Right atrium auricular region (tissue), 2 donors: ENCODE measurements at places on chromosomes 3 and 15. TPM values are rescaled to one million over a fixed set of nuclear protein-coding genes. Genes with fewer than 3 reads are reported as not detected.

- no peak for DNase-seq
Measured at GRCh38 chr3:80010021-80010571, 242.3 kb upstream of the ROBO1 start.

- no peak for DNase-seq
Measured at GRCh38 chr15:26838742-26839460, 28.0 kb upstream of the GABRA5 start.

- no peak for DNase-seq
Measured at GRCh38 chr3:117104792-117105191, 395.2 kb downstream of the TUSC7 start.

NTRK3 gene
- total RNA-seq, result 4.5 TPM

DNA sequence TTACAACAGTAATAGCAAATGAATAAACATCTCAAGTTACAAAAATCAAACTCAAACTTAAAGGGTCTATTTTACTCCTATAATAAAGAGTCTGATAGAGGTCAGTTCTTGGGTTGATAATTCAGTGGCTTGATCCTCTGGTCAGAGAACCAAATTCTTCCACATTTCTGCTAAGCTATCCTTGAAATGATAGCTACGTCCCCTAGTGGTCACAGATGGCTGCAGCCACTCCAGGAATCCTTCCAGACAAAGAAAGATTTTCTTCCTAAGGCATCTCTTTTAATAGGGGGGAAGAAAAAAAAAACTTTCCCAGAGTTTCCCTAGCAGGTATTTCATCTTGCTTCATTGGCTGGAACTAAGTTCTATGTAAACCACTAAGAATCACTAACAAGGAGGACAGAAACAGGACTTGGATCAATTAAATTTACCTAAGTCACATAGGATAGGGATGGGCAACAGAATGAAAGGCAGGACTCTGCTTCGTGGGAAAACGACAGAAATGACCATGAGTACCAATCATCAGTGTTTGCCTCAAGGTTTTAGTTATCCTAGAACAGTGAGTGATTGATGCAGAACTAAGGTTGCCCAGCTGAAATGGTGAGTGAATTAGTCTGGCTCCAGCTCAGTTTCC lies 160.7 kb downstream of the STAC start:
- DNase-seq, result no peak

WDR49 gene
- total RNA-seq, result 5.5 TPM

OXTR gene
- total RNA-seq, result 0.47 TPM

- no peak for DNase-seq
Measured at GRCh38 chr3:179713643-179714090, 60.8 kb downstream of the USP13 start.

- no peak for DNase-seq
Measured at GRCh38 chr15:65666257-65666656, 44.5 kb downstream of the SLC24A1 start.

GRCh38 chr3:18284716-18285115 lies 140.4 kb downstream of the SATB1 start:
- no peak for DNase-seq

DNA sequence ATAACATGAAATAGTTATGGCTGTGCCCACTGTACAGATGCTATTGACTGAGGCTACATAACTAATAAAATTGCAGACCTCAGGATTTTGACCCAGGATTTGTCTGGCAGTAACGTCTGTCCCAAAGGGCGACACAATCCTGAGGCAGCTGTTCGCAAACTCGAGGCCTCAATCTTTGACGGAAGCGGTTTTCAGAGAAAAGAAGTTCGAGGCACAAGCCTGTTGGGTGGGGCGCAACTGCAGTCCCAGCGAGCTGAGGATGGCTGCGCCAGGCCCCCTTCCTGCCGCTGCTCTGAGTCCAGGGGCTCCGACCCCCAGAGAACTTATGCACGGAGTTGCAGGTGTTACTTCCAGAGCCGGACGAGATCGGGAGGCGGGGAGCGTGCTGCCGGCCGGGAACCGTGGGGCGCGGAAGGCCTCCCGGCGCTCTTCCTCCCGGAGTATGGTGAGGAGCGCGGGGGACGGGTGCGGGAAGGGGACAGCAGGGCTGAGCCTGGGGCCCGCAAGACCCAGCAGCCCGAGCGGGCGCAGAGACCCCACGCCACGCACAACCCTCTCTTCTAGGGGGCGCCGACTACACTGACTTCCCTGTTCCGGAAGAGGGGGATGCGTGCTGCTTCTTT lies at the start of gene PARP15:
TSS of gene PARP15 (plus strand) at position 242 of the 623 bp plus-strand sequence. CDS start at position 260, 18 bp downstream.
- no peak for DNase-seq

DNA sequence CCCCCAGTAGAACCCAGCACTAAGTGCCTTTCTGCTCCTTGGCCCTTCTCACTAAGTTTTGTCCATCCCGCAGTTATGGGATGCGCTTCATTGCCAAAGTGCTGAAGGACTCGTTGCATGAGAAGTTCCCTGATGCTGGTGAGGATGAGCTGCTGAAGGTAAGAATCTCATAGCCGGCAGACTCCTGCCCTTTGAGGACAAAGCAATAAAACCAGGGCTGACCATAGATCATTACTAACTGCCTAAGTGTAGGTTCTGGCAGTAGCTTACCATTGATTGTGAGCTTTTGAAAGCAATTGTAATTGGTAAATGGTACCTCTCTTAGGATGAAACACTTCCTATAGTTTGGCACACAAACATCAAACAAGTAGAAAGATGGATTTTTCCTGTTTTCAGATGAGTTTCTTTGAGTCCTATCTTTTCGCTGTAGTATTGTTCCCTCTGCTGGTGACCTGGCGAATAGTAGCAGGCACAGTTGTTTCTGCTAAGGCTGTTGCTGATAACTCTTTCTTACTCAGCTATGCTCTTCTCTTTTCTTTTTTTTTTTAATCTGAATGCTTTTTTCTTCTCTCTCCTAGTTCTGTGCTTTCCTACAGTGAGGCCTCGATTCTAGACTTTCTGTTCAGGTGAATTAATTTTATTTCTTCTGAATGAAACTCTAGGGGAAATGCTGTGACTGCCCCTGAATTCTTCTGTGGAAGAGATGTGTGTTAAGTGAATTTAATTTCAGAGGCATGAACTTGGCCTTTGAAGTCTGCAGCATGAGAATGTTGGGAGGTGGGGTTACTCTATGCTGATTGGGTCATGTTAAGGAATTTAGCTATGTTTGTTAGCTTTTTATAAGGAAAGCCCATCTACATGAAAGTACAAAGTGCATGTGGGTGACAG lies 47.4 kb upstream of the CRTC3 start:
- DNase-seq, result no peak

DNA sequence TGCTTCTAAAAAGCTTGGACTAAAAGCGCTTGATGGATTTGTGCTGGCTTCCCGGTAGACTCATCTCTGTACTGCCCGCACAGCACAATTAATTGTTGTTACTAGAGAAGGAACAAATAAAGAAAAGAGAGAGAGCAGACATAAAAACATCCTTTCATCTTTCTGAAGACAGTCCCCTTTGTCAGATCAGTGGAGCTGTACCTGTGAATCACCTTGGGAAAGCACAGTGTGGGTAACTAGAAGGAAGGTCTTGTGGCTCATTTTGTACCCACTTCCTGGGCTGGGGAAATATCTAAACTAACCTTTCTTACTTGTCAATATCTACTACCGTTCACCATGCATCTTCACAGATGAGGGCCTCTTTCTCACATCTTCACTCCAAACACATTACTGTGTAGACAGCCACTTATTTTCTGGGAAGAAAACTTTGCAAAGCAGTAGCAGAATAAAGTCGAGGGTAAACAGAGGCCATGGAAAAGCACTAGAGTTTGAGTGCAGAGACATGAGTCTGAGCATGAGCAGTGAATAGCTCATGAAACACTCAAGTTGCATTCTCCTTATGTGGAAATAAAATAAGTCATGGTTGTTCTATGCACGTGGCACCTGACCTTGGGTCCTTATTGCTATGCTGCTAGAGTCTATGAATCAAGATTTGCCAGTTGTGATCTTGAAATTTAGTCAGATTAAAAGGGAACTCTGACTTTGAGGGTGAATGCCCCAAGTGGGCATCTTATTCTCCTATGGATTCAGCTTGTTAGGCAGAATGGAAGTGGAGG lies 169.3 kb downstream of the LPP start:
- DNase-seq, result no peak

- no peak for DNase-seq
Measured at GRCh38 chr15:58438956-58439355, 7.2 kb downstream of the LIPC start.

SUSD5 gene
- total RNA-seq, result 1.1 TPM

DNA sequence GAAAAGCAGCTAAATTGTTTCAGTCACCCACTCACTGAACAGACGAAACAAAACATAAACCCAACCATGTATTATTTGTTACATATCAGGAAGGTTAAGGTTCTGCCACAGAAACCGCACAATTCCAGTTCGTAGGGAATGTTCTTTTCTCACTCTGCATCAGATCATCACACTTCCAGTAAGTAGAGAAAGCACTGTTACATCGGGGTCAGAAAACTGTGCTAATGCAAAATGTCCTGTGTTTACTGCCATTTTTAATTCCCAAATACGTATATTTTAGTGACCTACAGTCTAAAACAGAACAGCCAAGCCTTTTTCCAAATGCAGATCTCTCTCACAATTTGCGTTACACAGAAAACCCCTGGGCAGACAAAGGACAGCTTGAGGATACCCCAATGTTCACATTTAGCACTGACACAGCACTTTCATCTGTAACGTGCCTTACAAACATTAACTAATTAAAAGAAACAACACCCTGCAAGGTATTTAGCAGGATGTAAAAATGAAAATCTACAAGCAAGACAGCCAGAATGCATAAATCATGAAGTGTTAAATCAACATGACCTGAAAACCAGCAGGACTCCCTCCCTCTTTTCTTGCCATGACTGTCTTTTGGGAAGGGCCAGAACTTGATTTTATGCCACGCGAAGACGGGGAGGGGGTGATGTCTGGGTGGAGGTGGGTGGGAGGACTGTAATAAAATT lies 34.8 kb upstream of the SKIL start:
- no peak for DNase-seq

GOLGA8S gene
- total RNA-seq, result 0.33 TPM

GRCh38 chr15:82130248-82130647 lies 84.4 kb upstream of the MEX3B start:
- no peak for DNase-seq

HRG gene
- total RNA-seq, result not detected

DNA sequence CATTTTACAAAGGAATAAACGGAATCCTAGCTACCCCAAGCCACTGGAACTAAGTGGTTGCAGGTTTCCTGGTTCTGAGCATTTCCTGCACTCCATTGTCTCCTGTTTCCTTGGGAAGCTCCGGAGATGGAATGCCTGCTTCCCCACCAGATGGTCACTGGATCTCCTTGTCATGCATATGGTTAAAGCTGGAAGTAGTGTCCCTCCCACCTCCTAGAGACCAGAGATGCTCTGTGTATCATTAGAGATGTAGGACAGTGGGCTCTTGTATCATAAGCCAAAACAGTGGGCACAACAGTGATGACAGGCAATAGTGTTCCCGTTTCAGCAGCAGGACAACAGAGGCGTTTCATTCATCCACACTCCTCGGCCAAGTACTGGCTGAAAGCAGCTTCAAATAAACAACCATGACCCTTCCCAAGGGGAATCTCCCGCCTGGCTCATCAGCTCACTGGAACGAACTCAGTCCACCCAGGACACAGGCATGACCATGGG lies 136.2 kb upstream of the EIF1B start:
- no peak for DNase-seq

GRCh38 chr3:87541723-87542122 lies 265.3 kb upstream of the POU1F1 start:
- no peak for DNase-seq

GRCh38 chr15:36612063-36612788 lies 32.8 kb downstream of the CDIN1 start:
- DNase-seq, result no peak

C2CD4A gene
- total RNA-seq, result not detected

- DNase-seq, result no peak
Measured at GRCh38 chr15:55283379-55284147, 6.0 kb downstream of the RAB27A start.

DNA sequence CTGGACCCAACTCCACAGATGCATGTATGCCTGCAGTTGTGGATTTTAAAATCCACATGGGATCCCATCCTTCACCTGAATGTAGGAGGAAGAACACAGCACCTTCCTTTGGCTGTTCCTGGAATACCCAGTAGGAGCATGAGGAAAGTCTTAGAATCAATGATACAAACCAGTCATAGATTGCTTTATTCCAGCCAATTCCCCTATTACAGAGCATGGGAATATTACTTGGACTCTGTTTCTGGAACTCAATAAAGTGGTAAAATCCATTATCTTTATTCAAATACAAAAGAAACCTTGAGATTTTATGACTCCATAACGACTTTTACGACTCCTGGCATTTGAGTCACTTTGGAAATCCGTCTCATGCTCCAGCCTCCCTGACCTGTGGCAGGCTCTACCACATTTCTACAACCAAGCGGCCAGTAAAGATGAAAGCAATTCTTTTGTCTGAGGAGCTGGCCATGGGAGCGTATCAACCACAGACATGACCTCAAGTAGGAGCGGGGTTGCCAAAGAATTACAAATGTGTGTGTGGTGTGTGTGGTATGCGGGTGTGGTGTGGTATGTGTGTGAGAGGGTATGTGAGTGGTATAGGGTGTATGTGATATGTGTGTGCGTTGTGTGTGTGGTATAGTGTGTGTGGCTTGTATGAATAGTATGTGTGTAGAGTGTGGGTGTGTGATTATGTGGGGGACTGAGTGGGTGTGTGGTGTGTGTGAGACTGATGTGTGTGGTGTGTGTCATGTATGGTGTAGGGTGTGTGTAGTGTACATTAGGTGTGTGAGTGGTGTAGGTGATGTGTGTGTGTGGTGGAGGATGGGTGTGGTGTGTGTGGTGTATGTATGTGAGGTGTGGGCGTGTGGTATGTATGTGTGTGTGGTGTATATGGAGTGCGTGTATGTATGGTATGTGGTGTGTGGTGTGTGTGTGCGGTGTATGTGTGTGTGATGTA lies 40.0 kb downstream of the ARRDC4 start:
- DNase-seq, result no peak

DNA sequence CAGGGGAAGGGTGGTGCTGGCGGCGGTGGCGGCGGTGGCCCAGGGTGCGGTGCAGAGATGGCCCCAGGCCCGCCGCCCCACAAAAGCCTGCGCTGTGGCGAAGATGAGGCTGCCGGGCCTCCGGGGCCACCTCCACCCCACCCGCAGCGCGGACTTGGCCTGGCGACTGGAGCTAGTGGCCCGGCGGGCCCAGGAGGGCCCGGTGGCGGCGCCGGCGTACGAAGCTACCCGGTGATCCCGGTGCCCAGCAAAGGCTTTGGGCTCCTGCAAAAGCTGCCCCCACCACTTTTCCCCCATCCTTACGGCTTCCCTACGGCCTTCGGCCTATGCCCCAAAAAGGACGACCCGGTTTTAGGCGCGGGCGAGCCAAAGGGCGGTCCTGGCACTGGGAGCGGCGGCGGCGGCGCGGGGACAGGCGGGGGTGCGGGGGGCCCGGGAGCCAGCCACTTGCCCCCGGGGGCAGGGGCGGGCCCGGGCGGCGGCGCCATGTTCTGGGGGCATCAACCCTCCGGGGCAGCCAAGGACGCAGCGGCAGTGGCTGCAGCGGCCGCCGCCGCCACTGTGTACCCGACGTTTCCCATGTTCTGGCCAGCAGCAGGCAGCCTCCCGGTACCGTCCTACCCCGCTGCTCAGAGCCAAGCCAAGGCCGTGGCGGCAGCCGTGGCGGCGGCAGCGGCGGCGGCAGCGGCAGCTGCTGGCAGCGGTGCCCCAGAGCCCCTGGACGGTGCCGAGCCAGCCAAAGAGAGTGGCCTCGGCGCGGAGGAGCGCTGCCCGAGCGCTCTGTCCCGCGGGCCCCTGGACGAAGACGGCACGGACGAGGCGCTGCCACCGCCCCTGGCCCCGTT lies 1.6 kb downstream of the SKOR1 start:
- no peak for DNase-seq
